AG04450 (cell line): ENCODE measurements at places on chromosomes 11 and 22. TPM values are rescaled to one million over a fixed set of nuclear protein-coding genes. Genes with fewer than 3 reads are reported as not detected.

- no peak for DNase-seq
Measured at GRCh38 chr11:63918507-63919191, 1.7 kb upstream of the RCOR2 start.

DNA sequence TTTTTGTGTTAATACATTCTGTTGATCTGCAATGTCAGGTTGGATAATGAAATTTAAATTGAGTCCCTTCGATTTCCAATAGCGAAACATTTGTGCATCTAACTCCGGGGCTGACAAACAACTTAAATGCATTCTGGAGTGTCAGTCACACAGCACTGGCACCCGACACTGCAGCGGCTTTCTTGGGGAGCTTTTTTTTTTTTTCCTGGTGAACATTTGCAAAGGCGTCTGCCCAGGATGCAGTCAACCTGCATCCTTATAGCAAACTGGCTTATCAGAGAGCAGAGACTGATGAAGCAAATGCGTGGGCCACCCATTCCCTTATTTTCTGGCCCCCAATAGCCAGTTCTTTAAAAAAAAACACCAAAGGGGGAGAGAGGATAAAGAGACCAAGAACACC is 1167.7 kb downstream of the LRRC4C start:
- no peak for DNase-seq

DNA sequence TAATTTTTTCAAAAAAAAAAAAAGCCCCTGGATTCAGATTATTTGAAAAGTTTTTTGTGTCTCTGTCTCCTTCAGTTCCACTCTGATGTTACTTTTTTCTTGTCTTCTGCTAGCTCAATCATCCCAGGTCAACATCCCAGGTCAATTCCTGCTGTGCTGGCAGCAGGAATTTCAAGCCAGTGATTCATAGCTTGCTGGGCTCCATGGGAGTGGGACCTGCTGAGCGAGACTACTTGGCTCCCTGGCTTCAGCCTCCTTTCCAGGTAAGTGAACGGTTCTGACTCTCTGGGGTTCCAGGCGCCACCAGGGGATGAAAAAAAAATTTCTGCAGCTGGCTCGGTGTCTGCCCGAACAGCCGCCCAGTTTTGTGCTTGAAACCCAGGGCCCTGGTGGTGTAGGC is 31.4 kb downstream of the PLAAT5 start:
- no peak for DNase-seq

GRCh38 chr11:67352546-67353316 is 615 bp downstream of the POLD4 start:
- DNase-seq: no peak

GRCh38 chr11:126497581-126498122 is 142.2 kb downstream of the ST3GAL4 start:
- DNase-seq: no peak

DNA sequence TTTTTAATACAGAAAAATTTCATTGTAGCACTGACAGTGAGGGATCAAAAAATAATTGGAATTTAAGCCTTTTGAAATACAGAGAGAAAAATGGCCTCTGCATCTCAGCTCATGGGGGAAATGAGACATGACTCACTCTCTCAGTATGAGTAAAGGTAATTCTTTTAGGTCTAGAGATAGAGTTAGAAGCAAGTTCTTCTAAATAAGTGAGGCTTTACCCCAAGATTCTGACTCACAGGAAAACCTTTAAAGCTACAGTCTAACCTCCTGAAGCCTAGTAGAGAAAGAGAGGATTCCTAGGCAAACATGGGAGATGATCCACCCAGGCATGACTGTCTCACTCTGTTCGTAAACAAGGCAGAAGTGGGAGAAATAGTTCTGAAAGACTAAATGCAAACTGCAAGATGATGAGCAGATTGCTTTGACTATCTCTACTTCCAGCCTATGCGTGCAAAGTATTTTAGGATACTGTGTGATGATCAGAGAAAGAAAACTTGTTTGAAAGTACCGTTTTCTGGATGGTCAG is 1003.3 kb upstream of the CCDC90B start:
- DNase-seq: peak; percentile 11

DNA sequence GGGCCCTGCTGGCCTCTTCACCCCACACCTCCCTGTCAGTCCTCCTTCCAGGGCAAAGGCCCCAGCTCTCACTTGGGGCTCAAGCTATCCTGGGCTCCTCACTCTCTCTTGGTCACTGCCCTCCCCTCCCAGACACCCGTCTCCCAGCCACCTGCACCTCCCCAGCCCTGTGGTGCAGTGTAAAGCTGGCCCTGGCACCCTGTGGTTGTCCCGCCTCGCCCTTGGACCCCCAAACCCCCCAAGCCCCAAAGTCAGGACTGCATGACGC is 16.8 kb upstream of the PPARA start:
- no peak for DNase-seq

- no peak for DNase-seq
Measured at GRCh38 chr11:95245038-95245437, 14.0 kb upstream of the SESN3 start.

- DNase-seq: no peak
Measured at GRCh38 chr11:87295237-87295636, 257.5 kb downstream of the TMEM135 start.

- no peak for DNase-seq
Measured at GRCh38 chr22:23363683-23364082, 183.4 kb downstream of the BCR start.

DNA sequence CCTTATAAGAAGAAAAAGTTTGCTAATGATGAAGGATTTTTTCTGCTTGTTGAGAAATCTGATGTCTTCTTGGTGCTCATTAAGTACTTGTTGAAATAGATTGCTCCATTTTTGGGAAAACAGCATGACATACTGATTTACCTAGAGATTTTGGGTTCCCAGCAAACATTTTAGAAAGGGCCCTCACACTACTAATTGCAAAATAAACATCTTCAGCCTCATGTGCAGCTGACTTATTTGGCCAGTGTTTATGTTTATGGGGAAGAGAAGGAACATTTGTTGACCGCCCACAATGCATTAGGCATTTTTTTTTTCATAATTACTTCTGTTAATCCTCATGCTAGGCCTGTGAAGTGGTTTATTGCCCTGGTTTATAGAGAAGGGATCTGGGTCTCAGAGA is 40.1 kb downstream of the LDLRAD3 start:
- no peak for DNase-seq

DNA sequence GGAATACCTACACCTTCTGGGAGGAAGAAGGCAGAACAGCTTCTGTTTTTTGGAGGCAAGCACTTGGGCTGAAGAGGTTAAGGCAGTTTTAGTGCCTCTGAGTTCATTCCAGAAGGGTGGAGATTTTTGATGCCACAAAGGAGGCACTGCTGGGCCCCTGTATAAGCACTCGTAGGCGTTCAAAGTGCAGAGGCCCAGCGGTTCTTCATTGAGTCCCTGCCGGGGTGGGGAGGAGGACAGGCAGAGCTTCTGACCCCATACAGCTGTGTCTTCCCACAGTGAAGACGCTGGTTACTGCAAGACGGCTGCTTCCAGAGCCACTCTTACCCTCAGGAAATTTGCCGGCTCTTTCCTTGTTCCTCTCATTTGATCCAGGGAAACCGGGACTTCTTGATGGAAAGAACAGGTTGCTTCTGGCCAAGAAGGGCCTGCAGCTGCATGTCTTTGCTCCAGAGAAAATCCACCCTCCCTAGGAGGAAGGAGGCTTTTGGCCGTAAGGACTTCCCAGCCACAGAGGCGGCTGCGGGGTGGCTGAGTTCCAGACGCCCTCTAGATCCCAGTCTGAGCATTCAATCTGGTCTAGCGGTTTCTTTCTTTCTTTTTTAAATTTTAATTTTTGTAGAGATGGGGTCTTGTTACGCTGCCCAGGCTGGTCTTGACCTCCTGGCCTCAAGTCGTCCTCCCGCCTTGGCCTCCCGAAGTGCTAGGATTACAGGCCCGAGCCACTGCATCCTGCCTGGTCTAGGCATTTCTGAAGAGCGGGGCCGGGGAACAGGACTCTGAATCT is 9.4 kb downstream of the ADAMTS15 start:
- no peak for DNase-seq

DNA sequence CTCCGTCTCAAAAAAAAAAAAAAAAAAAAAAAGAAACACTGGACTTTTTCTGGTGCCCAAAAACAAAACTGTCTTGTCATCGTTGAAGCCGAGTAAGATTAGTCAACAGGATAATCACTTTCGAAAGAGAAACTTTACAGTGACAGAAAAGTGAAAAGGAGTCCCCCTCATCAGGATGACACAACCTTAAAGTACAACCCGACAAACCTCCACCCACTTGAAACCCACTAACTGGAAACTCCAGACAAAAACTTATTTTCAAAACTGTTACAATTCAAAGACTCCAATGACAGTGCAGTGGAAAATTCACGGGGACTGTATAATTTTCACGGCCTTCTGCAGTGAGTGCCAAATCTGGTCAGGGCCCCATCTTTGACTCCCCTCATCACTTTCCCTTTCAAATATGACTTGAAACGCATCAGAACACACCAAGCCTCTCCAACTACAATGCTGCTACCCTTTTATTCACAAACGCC is 1.3 kb downstream of the DENND5A start:
- no peak for DNase-seq

DNA sequence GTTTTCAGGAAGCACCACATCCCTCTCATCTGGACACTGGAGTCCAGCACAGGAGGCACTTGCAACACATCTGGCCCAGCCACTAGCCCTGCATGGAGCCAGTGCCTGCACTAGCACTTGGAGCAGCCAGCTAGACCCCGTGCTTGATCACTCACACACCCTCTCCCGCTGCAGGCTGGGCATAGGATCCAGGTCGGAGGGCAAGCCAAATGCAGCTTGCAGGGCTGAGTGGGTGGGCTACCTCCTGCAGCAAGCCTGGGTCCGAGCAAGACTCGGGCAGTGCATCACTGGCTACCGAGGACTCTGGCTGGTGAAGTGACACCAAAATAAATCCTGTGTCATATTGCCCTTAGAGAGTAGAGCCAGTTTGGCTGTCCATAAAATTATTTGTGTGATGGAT is 1795.4 kb downstream of the LRRC4C start:
- no peak for DNase-seq

DNA sequence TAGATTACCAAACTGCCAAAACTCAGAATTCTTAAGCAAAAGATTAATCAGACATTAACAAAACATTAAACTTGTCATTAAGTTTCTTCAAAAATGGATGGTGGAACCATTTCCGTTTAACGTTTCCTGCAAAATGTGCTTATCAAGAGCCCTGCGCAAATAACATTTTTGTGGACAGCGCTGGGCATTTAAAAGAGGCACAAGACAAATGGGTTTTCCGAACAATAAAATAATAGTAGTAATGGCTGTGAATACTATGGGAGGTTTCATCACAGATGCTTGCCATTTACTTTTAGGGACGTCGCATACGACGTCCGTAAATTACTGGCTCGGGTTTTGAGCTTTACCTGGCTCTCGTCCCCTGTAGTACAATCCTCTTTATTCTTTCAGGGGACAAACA is 1.1 kb downstream of the NPAT start:
- no peak for DNase-seq

DNA sequence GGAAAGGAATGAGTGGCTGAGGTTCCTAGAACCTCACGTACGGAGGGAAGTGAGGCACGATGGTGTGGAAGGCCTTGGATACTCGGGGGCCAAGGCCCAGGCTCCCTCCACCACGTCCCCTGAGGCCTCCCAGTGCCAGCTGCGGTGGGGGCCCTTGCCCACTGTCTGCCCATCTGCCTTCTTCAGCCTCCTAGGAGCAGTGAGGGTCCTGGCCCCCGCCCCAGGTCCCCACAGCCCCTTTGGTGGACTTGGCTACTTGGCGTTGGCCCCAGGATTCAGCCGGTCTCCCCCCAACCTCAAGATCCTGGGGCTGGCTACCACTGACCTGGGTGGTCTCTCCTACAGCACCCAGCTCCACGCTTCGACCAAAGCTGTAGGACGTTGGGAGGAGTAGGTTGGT is 373.6 kb downstream of the TBC1D22A start:
- DNase-seq: no peak

DNA sequence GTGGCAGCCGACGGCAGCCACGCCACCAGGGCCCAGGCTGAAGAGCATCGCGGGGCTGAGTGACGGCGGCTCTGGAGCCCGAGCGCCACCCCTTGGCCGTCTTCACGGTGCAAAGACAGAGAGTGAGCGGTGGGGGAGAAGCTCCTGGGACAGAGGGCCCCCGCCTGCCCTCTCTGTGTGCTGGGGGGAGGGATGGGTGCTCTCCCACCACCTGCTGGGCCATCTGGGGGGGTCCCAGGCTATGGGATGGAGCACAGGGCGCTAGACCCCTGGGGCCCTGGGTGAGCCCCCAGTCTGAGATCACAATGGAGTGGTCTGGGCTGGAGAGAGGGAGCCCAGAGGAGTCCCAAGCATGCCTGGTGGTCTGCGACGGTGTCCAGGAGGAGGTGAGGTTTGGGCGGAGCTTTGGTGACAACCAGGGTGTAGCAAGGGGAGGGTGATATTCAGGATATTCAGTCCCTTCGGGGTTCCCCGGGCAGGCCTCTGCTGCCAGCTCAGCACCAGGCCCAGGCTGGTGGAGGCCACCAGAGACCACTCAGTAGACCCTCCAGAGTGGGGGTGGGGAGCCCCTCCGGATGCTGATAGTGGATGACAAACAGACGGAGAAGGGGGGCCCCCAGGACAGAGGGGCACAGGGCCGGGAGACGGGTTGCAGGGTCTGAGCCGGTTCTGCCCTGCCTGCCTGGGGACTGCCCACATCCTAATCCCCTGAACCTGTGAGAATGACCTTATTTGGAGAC is 78.1 kb upstream of the PRR5 start:
- no peak for DNase-seq

GRCh38 chr22:28951969-28952521 is 68.7 kb downstream of the ZNRF3 start:
- DNase-seq: no peak

GRCh38 chr11:68106165-68106940 is 14.8 kb downstream of the CHKA start:
- no peak for DNase-seq

- DNase-seq: no peak
Measured at GRCh38 chr11:130779943-130780342, 136.3 kb downstream of the SNX19 start.

The CAPRIN1 gene
- polyA plus RNA-seq: 202 and 251 TPM in 2 replicates

The PANX3 gene
- not detected in 2 replicates for polyA plus RNA-seq

The C11orf65 gene
- polyA plus RNA-seq: 0.16 and 0.63 TPM in 2 replicates

The STX3 gene
- 10.2 and 12.4 TPM in 2 replicates for polyA plus RNA-seq

The C22orf31 gene
- 0.11 and 0.12 TPM in 2 replicates for polyA plus RNA-seq

The LTBP3 gene
- 25.3 and 49.2 TPM in 2 replicates for polyA plus RNA-seq

The MAP6 gene
- polyA plus RNA-seq: 1.5 TPM in 2 replicates

The VSIG10L2 gene
- not detected in 2 replicates for polyA plus RNA-seq

The XRCC6 gene
- 149 and 196 TPM in 2 replicates for polyA plus RNA-seq
